Activated CD4-positive, alpha-beta T cell treated with anti-CD3 and anti-CD28 coated beads for 1 hour (primary cell): ENCODE measurements at places on chromosomes 12 and 14.

- no peak for DNase-seq
These were observed 47.2 kb downstream of the PUS7L start for GRCh38 chr12:43711348-43711747.

DNA sequence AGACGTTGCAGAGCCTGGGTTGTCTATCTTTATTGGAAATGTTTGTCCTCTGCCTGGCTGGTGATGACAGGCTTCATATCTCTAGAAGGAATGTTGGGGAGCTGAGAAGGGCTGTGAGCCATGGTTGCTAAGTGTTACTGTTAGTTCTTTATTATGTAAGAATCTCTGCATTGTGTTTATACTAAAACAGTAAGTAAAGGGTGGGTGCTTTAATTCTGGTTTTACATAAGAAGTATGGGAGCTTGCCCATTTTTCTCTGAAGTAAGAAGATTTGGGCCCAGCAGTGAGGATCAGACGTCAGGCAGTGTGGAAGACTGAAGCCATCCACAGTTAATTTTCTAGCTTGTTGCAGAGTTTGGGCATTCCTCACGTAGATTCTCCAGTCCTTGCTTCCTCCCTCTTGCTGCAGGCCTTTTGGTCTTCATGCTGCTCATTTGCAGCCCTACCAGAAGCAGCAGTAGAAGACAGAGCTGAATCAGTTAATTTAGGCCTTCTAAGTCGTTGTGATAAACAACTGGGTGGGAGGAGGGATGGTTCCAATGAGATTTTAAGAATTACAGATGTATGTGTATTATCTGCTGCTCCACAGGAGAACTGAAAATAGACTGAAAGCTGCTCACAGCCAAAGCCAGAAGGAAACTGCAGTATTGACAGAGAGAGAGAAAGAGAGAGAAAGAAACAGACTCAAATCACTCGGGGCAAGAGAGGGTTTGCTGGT lies 21.4 kb downstream of the WNT5B start:
- DNase-seq = no peak

DNA sequence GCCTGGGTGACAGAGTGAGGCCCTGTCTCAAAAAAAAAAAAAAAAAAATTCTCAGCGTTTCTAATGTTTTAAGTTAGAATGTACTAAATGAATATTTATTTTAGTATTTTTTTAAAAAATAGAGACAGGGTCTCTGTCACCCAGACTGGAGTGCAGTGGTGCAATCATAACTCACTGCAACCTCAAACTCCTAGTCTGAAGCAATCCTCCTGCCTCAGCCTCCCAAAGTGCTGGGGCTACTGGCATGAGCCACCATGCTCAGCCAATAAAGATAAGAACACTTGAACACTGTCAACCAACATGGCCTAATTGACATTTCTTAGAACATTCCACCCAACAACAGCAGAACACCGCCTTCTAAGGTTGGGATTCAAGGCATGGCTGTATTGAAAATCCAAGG lies 5.1 kb upstream of the DYNC1H1 start:
- DNase-seq = no peak

DNA sequence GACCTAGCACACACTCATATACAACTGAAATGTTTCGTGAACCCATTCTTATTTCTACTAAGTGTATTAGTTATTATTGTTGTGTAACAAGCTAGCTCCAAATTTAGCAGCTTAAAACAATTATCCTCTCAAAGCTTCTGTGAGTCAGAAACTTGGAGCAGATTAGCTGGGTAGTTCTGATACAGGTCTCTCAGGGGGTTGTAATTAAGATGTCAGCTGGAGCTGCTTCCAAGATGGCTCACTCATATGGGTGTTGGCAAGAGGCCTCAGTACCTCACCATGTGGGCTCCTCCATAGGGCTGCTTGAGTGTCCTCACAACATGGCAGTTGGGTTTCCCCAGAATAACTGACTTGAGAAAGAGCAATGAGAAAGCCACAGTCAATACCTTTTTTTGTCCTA lies 9.8 kb downstream of the GPR135 start:
- no peak for DNase-seq

GRCh38 chr12:65004270-65004669 lies 116.8 kb downstream of the WIF1 start:
- no peak for DNase-seq

DNA sequence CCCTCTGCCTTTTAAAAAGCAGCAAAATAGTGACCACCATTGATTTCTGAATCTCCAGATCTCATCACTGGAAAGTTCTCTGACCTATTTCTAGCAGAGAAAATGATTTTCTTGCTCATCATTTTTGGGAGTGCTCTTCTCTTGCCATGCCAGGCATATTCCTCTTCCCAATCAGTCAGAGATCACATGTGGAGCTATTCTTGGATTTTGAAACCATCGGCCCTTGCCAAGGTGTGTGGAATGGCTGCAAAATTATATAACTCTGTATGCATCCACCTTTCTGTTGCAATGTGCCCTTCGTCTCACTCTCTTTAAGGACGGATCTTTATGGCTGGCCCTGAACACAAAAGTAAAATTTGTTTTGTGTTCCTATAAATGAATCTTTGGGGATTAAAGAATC lies 25.5 kb upstream of the LDHB start:
- DNase-seq = no peak

- DNase-seq = no peak
These were observed 152.3 kb downstream of the SLC6A15 start for GRCh38 chr12:84760091-84760865.

DNA sequence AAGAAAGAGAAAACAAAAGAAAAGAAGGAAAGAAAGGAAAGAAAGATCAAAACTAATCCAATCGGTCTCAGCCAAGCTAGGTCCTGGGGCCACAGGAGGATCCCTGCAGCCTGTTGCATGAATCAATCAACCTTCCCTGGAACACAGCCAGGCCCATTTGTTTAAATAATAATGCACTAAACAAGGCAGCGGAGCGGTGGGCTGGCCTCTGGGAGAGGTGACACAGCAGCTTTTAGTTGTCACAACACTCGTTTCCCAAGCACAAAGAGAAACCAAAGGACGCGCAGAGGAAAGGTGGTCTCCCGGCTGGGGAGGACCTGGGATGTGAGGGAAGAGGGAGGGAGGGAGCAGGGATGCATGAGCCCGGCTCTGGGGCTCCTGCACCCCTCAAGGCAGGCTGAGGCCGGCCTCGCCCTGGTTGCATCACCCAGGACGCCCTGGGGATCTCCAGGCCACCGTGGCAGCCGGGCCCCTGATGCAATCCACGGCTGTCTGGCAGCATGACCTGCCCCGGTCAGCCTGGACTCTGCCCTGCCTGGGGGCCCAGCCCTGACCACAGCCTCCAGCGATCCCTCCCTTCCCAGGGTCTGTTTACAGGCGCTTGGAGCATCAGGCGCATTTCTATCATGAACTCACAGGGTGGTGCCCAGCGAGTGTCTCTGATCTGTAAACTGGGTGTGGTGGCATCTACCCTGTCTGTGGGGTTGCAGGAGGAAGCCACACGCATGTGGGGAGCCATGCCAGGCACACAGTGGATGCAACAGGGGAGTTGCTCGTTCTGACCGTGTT lies 32.5 kb downstream of the MMP17 start:
- DNase-seq = no peak

DNA sequence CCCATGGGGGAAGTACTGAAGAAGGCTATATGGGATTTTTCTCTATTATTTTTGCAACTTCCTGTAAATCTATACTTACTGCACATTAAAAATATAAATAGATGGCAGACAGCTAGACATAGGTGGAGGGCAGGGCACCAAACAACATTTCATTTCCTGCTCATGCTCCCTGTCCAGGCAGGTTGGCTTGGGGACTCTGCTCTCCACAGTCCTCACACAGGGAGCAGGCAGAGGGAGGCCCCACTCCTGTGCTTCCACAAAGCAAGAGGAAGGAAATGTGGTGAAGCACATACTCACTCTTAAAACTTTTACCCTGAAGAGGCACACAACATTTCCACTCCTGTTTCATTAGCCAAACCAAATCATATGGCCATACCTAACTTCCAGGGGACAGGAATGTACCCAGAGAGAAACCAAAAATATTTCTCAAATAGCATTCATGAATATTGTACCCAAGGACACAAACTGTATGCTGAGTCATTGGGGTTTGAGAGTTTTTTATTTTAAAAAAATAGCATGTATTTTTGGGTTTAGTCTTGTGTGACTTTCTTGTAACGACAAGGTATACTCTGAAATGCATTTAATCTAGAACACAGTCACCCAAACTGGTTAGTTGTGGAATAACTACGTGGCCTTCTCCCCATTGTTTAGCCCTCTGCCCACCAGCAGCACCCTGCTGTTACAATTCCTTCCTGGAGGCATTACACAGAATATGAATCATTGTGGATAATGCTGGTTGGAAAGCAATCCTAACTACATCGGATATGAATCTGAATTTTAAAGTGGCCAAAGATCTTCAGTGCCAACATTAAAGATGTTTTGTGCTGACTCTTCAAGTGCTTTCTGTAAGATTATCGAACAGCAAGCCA lies 40.9 kb downstream of the RTN1 start:
- DNase-seq = no peak

DNA sequence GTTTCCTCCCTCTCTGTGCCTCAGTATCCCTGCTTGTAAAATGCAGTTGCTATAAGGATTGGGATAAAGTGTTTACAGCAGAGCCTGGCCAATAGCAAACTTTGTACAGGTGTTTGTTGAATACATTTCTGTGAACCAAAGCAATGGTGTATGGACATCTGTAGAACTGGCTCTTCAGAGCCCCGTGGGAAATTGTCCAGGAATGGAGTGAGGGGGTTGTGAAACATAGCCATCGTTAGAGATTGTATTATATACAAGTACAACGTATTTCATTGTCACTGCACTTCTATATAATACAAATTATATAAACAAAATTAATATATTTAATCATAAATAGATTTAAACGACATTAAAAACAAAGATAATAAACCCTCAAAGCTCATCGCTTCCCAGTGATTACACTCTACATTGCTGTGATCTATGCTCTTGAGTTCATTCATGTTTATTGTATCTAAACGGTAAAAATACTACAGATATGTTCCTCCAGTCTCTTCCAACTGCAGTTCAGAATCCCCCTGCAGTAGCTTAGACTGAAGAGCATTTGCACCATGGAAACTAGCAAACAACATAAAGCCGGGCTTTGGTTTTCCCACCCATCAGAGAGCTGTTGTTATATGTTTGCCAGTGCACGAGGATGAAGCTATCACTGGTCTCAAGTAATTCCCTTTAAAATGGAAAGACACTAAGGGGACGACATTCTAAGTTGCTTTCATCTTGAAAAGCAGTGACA lies 216.7 kb downstream of the TMEM132C start:
- no peak for DNase-seq

GRCh38 chr12:56941299-56942017 lies 7.2 kb upstream of the SDR9C7 start:
- DNase-seq = no peak

DNA sequence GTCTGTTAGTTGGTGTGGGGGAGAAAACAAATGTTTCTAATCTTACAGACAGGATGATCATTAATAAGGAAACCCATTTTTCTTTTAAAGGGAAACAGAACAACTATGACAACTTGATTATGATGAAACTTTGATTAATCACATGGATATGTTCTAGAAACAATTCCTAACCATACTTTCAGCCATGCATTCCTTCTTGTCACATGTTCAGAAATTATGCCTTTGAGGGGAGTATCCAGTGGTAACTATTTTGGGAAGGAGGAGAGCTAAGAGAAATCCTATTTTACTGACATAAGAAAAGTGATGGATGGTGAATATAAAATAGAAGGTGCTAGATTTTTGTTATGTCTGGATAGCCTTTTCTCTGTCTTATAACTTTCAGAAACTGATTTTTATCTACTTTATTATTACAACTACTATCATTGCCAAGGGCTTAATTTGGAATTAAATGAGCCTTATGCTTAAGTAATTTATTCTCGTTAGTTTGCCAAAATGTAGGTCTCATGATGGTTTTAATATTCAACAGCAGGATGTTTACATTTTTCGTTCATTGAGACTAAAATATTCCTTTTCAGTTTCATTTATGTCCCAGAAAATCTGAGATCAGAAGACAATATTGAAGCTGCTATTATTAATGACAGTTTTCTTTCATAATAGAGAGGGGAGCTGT lies 200.1 kb downstream of the TMTC2 start:
- DNase-seq = no peak

DNA sequence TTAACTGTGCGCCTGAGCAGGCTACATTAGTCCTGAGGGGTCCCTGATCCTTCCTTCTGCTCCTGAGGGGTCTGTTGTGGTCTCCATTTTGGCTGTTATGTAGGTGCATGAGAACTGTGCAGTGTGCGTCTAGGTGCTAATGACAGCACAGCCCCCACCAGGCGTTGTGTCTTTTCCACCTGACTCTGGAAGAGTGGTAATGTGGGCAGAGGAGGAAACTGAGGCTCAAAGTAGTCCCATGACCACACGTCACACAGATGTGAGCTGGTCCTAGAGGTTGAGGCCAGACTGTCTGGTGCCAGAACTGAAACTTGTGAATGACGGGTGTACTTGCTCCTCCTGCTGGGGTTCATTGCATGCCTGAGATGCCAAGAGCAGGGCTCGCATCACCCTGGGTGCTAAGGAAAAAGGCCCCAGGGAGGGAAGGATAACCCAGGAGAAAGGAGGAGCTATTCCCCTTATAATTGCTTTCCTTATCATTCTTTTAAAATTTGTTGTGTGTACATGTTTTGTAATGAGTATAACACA lies 111.8 kb downstream of the SLC25A47 start:
- no peak for DNase-seq

- no peak for DNase-seq
These were observed 19.1 kb downstream of the SCFD1 start for GRCh38 chr14:30641207-30641606.

DNA sequence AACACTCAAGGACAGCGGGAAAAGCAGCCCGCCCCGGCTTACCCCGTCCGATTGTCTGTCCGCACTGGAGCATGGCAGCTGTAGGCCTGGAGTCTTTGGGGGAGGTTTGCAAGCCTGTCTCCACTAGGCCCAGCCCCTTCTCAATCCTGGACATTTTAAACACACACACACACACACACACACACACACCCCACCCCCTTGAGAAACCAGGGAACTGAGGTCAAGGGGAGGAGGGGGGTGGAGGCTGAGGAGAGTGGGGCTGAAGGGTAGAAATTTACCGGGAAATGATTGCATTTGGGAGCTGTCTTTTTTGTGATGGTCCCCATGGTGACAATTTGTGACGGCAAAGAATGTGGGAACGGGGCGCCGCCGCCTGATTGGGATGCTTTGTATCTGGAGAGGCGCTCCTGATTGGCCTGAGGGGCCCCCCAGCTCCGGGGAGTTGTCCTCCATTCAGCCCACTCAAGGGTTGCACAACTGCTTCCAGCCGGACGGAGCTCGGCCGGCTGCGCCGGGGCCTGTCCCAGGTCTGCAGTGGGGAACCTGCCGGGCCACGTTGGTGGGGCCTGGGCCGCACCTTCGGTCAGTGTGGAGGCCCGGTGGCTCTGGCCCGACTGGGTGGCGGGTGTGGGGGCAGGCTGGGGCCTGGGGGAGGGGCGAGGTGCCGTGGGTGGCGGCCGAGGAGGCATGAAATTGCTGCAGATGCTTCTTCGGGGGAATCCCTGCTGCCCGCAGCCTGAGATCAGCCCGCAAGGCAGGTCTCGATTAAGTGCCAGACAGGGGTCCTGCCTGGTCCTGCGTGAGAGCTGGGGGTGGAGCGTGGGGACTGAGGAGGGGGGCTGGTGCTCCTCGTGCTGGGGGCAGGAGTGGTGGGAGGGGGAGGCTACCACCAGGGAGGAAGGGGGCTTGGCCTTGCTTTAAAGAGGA lies at the start of gene FAM181A:
Gene FAM181A, plus strand, starts transcription at position 472 of the 927 bp plus-strand sequence. CDS start 942 bp downstream, outside the sequence.
- no peak for DNase-seq

GRCh38 chr12:29741342-29742241 lies 42.1 kb downstream of the TMTC1 start:
- no peak for DNase-seq

- DNase-seq = no peak
These were observed 28.4 kb upstream of the SFSWAP start for GRCh38 chr12:131682510-131682895.
